ENCODE measurements at places on chromosomes 2 and 18.
A peak's percentile ranks its signal among the peaks of the same experiment; 100 is the strongest.

- peak; percentile 49 for DNase-seq
These were observed 66.9 kb upstream of the SMAD2 start for GRCh38 chr18:47997338-47997780.

GRCh38 chr2:54092940-54093339, 22.5 kb upstream of the ACYP2 start:
- DNase-seq, result no peak

DNA sequence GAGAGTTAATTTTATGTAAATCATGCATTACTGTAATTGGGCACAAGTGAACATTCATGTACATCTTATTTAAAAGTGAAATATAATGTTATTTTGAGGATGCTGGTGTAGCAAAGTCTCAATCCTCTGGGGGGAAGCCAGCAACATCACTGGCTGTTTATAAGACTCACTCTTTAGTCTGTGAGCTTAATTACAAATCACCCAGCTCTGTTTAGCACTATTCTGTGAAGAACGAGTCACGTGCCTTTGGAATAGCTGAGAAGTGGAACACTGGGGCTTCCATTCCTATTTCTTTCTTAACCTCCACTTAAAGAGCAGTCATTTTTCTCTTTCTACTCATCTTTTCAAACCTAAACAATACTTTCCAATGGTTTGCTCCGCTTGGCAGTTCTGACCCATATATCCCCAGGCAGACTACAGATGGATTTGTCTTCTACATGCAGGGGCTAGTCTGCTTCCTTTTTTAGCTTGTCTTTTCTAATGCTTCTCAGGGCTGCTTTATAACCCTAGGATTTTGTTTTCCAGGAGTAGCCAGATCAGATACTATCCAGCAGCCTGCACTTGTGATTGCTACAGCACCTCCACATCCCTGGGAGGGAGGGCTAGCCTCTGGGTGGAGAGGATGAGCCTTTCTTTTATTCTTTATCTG, 95.3 kb upstream of the CAVIN2 start:
- DNase-seq, result no peak

DNA sequence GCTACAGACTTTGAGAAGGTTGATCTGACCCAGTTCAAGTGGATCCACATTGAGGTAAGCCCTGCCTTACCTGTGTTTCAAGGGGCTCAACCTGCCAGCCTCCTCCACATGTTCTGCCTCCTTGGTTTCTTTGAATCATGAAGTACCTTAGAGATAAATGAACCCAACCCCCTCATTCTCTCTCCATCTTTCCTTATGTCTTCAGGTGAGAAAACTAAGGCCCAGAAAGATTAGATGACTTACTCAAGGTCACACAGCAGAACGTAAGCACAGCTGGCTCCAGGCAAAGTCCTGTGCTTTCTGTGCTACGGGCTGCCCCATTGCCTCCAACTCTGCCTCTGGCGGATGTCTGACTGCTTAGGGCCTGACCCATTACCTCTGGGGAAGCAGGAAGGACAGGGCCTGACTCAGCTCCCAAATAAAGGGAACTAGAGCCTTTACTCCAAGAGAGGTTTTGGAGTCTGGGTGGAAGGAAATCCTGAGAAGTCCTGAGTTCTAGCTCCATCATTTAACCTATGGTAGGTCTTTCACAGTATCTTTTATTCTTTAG, 10.3 kb downstream of the KHK start:
- no peak for DNase-seq

GRCh38 chr2:225282858-225283710, 116.4 kb upstream of the NYAP2 start:
- peak; percentile 45 for DNase-seq

GRCh38 chr2:86012007-86012712, 93.5 kb downstream of the POLR1A start:
- DNase-seq, result no peak

DNA sequence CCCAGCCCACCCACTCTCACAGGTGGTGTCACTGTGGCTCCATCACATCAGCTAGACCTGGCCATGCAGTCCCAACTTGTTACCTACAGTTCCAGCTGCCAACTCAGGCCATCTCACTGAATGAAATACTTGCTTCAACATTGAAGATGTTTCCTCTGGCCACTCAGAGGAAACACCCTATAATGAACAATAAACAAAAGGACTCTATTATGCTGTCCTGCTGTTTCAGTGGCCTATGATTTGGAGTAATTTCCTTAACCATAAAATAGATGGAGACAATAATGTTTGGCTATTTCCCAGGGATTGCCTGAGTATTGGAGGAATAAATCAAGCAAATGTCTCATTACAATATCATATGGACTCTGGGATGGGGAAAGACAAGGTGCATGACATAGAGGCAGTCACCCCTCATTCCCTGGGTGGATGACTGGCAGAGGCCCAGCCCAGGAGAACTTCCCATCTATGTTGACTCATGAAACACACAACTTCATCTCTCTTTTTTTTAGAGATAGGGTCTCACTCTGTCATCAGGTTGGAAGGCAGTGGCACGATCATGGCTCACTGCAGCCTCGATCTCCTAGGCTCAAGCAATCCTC, 134.4 kb downstream of the TGIF1 start:
- no peak for DNase-seq

- no peak for DNase-seq
These were observed 3.3 kb downstream of the PPP1R7 start for GRCh38 chr2:241153616-241154015.

DNA sequence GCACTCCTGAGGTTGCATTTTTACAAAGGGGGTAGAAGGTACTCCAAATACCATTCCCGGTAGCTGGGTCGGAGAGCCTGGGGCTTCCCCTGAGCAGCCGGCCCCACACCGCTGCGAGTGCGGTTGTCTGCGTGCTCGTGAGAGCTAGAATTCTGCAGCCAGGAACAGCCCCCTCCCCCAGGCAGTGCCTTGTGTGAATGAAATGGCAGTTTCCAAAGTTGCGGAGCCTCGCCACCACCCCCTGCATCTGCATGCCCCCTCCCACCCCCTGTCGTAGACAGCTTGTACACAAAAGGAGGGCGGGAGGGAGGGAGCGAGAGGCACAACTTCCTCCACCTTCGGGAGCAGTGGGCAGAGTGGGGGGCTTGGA, 1.1 kb downstream of the MYCN start:
- no peak for DNase-seq

DNA sequence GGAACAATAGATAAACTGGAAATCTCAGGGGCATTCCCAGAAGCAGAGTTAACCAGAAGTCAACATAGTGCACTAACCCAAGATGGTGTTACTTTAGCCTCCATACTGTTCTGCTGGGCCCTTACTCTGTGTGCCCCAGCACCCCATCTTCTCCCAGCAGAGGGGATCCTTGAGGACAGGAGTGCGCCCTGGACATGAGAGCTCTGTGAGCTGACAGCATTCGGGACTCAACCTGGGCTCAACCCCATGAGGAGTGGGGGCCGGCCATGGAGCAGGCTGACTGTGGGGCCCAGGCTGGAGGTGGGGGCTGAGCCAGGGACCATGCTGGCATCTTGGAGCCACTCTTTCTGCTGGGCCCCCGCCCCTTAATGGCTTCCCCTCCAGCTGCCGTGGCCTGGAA, 156.3 kb upstream of the HS6ST1 start:
- DNase-seq, result no peak

DNA sequence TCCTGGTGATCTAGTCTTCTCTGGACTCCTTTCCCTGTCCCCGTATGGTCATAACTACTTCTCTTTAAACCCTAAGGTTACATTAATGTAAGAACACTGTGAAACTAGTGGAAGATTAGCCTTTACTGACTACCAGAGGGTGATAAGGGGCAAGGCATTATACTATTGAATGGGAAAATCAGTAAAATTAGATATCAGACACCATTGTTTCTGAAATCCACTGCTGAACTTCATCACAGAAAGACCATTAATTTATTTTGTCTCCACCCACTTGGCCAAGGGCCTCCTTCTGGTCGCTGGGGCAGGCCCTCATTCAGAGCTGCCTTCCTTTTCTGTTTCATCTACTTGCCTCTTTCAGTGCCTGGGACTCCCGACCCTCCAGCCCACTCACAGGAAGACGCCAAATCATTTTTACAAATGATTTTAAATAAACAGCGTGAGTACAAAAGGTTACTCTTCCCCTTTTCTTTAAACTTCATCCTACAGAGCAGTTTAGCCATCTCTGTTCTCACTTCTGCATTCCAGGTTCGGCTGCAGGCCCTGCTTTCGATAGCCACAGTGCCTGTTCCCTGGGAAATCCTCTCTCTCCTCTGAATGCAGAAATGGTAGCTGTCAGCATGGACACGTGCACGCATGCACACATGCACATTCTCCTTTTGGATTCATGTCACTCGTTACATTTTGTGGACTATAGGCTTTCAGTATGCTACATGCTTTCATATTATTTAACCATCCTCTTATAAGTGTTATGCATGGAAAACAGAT, 70.3 kb upstream of the DOCK10 start:
- no peak for DNase-seq
